ENCODE measurements at places on chromosomes 5 and 9.

- no peak for DNase-seq
Measured at GRCh38 chr5:31270396-31270795, 76.9 kb downstream of the CDH6 start.

DNA sequence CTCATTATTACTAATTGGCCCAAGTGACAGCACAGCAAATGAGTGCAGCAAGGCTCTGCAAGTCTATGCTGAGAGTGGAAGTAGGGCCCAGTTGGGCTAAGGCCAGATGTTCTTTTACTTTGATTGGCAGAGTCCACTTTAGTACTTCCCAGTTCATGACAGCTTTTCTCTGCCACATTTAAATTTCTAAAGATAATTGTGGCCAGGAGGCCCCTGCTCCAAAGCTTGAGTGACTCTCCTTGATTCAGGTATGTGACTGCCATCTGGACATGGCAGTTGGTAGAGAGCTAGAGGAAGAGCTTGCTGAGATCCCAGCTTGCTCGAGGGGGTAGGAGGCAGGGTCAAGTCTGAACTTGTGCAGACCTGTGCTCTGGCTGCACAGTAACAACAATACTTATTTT, 154.1 kb downstream of the CARTPT start:
- no peak for DNase-seq

DNA sequence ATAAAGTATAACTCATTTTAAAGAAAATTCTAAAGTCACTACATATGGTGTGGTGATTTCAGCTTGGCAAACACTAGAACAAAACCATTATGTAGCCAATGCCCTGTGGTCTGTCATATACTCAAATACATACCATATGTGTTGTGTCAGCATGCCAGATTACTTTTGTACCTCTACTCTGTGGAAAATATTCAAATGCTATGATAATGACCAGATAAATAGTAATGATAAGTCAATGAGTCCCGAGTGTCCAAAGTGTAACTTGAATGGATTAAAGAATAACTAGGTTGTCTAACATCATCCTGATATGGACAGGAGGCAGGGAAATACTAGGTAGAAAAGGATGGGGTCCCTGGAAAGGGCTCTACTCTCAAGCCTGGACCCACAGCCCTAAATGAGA, 58.0 kb upstream of the IL6ST start:
- DNase-seq = no peak

- DNase-seq = no peak
Measured at GRCh38 chr5:38720554-38721361, 125.1 kb upstream of the OSMR start.

DNA sequence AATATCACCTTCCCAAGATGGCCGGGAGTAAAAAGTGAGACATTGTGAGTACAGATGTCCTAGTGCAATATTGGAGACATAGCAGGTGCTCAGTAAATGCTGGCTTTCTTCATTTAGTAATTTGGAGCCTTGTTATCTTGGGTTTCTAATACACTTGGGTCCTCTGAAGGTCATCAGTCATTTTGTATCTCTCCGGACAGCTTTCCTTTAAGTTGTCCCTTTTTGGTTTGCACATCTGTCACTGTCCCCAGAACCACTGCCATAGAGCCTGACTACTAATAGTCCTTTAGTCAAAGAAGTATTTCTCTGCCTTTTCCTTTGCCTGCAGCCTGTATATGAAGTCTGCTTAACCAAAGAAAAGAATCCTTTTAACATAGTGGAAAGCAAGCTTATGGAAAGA, 7.8 kb upstream of the ANGPTL2 start:
- no peak for DNase-seq

DNA sequence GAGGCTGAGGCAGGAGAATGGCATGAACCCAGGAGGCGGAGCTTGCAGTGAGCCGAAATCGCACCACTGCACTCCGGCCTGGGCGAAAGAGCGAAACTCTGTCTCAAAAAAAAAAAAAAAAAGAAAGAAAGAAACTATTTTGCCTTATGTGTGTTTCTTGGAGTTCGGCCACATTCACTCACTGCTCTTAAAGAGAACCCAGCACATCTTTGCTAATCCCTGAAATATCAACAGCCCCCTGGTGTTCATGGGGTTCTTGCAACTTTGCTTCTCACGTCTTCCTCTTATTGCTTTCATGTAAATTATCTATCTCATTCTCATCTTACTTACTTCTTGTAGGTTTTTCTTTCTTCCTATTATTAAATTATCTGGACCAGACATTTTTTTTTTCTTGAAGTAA, 126.3 kb upstream of the ASTN2 start:
- no peak for DNase-seq

DNA sequence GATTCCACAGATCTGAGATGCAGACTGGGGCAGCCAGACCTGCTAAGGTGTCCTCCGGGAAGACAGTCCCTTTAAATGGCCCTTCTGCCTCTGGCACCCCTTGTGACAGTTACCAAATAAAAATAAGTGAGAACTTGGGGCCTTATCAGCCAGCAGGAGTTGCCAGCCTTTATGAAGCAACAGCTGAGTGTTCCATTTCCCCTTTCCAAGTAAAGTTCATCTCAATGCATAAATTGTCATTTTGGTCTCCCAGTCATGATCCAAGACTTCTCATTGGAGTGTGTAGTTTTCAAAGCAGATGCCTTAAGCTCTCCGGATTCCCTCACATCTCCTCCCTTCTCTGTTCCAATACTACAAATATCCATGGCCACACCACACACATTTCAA, 4.1 kb downstream of the PTCH1 start:
- DNase-seq = no peak

GRCh38 chr9:137069508-137070091, 757 bp downstream of the SAPCD2 start:
- no peak for DNase-seq

DNA sequence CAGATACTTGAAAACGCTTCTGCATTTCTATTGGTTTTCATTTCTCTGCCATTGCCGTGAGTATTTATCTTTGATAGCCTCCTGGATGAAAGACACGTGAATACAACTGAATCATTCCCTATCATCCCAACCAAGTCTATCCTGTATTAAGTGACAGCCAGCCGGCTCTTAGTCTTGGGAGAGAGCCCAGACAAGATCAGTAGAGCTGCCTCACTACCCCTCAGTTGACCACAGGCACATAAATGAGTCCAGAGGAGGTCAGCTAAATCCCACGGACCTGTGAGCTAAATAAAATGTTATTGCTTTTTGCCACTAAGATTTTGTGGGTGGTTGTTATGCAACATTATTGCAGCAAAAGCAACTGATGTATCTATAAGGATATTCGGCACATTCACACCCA, 639.0 kb upstream of the ACO1 start:
- DNase-seq = no peak

DNA sequence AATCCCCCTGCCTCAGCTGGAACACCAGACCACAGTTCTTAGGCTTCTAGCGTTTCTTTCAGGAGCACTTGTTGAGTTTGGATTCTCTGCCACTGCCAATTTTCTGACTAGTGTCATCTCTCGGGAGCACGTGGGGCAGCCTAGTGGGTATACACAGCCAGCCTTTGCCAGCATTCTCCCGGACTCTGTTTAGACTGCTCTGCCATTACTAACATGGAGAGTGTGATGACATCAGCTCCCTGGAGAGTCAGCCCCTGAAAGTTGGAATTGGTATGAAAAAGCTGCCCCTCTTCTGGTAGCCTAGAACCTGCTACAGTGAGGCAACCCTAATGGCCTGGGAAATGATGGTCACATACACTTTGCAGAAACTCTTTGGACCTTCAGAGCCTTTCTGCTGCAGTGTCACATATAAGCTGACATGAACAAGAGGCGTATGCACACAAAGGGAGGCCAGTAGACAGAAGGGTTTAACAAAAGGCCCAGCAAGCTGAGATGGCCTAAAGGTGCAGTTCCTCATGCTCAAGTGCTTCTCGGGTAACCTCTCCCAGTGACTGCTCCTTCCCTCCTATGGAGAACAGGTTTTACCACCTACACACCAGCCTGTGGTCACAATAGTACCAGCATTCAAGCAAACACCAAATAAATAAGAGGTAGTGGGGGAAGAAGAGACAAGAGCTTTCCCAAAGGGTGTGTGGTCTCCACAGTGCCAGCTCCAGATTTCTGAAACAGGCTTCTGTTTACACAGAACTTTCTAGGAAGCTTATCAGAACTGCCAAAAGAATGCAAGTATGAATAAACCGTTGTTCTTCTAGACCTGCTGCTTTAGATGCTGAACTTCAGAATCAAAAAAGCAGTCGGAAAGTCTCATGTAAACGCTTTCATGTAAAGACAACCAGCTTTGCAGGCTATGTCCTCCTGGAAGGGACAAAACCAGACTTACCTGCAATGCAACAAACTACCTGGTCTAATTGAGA, 16.5 kb downstream of the SPACA9 start:
- DNase-seq = no peak

DNA sequence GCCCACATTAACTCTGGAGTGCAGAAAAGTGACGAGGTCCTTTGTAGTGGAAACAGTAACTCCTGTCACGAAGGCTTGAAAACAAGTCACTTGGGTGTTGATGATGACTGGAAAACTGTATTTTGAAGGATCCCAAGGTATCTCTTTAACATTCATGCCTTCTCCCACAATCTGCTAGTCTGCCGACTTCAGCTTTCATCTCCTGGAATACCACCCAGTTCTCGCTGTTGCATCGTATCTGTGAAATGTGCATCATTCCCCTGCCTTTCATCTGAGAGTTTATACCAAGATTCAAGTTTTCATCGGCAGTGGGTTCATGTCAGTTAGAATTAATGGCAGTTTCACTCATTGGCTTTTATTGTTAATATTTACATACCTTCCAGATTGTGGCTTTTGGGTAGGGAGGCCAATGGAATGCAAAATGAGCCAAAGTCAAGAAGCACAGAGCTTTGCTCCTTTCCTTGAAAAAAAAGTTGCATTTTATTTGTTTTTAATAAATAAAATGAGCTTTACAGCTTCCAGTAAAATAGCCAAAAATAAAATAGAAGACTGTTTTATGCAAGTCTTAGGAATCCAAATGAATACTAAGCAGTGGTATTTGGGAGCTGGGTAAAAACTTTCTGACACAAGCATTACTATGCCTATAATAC, 575.2 kb upstream of the WWC1 start:
- no peak for DNase-seq

GRCh38 chr5:68285075-68285840, 69.7 kb downstream of the PIK3R1 start:
- DNase-seq = no peak

DNA sequence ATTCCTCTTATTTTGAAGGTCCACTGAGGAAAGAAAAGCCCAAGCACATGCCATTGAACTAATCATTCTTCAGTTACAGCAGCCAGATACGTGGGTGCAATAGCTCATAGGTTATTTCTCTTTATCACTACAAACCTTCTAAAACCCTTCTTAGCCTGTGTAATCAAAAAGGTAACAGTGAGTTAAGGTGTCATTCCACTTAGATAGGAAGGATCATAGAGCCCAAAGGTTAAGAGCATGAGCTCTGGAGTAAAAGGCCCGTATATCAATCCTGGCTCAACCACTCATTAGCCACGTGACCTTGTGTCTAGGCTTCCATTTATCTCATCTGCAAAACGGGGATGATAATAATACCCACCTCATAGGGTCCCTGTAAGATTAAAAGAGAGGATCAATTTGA, 2.7 kb downstream of the GPX8 start:
- DNase-seq = no peak

DNA sequence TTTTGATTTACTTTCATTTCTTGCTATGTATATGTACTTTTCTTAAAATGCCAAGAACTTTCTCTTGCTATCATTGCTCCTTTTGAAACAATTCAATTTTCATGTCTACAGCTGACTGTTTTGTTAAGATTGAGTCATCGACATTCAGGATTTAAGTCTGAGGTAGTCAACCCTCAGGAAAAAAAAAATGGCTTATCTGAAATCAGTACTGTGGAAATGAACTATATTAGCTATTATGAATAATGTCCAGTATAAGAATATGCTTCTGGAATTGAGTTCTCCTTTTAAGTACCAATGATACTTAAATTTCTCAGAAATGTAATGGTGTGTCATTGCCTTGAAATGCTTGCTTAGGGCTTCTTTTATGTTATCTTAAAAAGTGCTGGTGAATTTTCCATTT, 37.9 kb downstream of the TNFAIP8 start:
- no peak for DNase-seq

- no peak for DNase-seq
Measured at GRCh38 chr5:30874241-30875034, 319.0 kb upstream of the CDH6 start.

DNA sequence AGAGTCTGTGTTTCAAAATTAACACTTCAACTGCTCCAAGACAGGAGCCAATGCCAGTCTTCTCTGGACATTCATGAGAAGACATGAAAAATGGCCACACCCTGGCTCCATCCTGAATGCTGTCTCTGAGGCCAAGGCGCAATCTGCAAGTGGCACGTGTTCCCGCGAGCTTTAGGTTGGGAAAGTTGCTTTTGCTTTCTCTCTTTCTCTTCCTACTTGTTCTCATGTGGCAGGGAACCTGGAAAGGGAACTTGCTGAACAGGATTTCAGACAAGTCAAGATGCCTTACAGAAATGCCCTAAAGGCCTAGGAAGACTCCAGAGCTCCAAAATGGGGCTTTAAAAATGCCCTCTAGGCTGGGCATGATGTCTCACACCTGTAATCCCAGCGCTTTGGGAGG, 91.9 kb upstream of the OTULINL start:
- DNase-seq = no peak

DNA sequence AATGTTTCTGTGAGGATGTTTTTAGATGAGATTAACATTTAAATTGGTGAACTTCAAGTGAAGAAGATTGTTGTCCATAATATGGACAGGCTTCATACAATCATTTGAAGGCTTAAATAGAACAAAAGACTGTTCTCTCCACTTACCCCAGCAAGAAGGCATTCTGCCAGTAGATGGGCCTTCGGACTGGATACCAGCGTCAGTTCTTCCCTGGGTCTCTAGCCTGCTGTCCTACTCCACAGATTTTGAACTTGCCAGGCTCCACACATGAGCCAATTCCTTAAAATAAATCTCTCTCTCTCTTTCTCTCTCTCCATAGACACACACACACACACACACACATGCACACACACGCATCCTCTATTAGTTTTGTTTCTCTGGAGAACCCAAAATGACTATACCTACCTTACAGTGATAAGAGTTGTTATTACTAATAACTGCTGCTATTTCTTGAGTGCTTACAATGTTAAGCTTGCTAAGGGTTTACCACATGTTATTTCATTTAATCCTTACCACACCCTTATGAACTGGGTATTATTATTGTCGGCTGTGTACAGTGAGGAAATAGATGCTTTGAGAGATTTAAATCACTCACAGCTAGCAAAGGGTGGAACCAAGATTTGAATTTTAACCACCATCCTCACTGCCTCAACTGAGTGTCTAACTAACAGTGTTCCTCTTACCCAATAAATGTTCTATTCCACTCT, 19.8 kb upstream of the IQGAP2 start:
- no peak for DNase-seq

- DNase-seq = no peak
Measured at GRCh38 chr9:96021551-96022444, 146.3 kb downstream of the ERCC6L2 start.

- no peak for DNase-seq
Measured at GRCh38 chr5:157860898-157861890, 2.2 kb upstream of the CLINT1 start.

DNA sequence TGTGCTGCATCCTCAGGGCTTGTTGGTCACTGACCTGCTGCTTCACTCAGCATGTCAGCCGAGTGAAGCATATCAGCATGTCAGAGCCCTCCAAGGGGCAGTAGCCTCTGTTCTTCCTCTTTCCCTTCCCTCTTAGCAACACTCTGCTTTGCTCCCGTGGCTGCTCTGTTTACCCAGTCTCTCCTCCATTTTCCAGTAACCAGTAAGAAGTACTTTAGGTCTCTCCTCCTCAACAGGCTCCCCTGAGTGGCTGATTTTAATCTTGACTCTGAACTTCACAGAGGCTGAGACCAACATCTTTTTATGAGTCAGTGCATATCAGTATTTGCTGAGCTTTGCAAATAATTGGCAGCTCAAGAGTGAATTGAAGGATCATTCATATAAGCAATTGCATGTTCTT, 18.6 kb upstream of the ADRB2 start:
- no peak for DNase-seq

- no peak for DNase-seq
Measured at GRCh38 chr5:124828731-124829234, 82.3 kb upstream of the ZNF608 start.
